ENCODE measurements at places on chromosomes 16 and 17.

GRCh38 chr16:67441907-67442306 lies 11.0 kb downstream of the HSD11B2 start:
- DNase-seq = no peak

GRCh38 chr17:18921912-18922451 lies 30.0 kb upstream of the SLC5A10 start:
- no peak for DNase-seq

- no peak for DNase-seq
Observed at GRCh38 chr17:3798273-3799180, 2.5 kb downstream of the ITGAE start.

DNA sequence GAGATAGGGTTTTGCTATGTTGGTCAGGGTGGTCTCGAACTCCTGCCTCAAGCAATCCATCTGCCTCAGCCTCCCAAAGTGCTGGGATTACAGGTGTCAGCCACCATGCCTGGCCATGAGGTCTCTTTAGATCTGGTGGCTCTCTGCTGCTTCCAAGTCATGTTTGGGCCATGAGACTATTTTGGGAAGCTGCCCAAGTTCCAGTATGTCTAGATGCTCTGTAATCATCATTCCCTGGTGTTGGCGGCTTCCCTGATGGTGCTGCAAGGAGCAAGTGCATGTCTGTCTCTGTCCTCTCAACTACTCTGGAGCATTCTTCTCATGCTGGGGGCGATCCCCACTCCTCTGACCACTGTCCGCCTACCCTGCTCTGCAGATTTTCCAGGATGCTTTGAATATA lies 6.4 kb upstream of the ODF4 start:
- no peak for DNase-seq

GRCh38 chr17:19022747-19023146 lies 18.2 kb upstream of the FAM83G start:
- DNase-seq = no peak

DNA sequence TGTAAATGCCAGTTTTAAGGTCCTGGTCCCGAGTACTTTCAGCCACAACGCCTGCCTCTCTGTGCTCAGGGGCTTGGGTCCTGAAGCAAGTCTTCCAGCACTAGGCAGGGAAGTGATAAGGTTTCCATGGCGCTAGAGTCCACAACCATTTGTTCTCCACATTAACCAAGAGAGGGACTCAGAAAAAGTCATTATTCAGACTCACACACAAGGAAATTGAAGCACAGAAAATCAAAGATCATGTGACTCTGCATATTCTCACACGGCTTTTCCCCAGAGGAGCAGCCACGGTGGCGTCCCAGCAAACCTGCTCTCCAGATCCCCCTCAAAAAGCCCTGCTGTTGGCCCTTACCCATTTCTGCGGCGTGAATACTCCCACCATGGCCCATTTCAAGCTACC lies 9.7 kb downstream of the ENPP7 start:
- DNase-seq = no peak

- no peak for DNase-seq
Observed at GRCh38 chr17:17859909-17860765, 23.4 kb upstream of the SREBF1 start.

- DNase-seq = peak; percentile 89
Observed at GRCh38 chr17:83010206-83011200, 68.9 kb upstream of the METRNL start.

GRCh38 chr16:66661210-66661560 lies 35.4 kb downstream of the CMTM4 start:
- DNase-seq = no peak

DNA sequence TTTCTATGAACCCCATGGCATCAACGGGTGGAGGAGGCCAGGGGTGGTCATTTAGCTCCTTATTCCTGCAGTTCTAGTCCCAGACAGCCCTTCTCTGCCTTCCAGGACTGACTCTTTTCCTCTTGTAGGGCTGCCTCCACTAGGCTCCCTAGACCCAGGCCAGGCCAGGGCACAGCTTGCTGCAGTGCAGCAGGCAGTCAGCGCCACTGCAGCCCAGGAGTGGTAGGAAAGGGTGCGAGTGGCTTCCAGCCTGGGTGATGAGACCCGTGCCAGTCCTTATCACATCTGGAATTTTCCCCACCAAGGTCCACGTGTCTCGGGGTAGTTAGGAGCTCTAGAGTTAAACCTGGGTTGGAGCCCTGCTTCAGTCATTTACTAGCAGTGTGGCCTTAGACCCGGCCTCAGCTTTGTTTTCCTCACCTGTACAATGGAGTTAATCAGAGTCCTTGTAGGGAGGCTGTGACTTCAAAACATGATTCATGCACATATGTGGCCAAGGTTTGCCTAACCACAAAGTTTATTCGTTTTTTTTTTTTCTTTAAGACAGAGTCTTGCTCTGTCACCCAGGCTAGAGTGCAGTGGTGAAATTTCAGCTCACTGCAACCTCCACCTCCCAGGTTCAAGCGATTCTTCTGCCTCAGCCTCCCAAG lies 4.7 kb downstream of the SLC5A11 start:
- no peak for DNase-seq

DNA sequence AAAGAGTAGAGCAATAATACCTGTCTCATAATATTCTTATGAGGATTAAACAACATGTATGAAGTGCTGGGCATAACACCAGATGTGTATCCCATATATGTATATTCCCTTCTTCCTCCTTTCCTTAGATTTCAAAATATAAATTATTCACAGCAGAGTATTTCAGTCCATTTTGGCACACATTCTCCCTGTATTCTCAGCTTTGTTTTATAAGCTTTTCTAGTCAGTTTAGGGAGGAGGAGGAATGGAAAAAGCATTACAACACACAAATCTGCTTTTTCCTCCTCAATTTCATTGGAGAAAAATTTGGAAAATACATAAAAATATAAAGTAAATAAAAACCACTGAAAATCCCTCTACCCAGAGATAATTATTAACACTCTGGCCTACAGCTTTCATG lies 46.6 kb upstream of the CORO6 start:
- no peak for DNase-seq

- DNase-seq = no peak
Observed at GRCh38 chr16:56225017-56225742, 33.9 kb downstream of the GNAO1 start.

DNA sequence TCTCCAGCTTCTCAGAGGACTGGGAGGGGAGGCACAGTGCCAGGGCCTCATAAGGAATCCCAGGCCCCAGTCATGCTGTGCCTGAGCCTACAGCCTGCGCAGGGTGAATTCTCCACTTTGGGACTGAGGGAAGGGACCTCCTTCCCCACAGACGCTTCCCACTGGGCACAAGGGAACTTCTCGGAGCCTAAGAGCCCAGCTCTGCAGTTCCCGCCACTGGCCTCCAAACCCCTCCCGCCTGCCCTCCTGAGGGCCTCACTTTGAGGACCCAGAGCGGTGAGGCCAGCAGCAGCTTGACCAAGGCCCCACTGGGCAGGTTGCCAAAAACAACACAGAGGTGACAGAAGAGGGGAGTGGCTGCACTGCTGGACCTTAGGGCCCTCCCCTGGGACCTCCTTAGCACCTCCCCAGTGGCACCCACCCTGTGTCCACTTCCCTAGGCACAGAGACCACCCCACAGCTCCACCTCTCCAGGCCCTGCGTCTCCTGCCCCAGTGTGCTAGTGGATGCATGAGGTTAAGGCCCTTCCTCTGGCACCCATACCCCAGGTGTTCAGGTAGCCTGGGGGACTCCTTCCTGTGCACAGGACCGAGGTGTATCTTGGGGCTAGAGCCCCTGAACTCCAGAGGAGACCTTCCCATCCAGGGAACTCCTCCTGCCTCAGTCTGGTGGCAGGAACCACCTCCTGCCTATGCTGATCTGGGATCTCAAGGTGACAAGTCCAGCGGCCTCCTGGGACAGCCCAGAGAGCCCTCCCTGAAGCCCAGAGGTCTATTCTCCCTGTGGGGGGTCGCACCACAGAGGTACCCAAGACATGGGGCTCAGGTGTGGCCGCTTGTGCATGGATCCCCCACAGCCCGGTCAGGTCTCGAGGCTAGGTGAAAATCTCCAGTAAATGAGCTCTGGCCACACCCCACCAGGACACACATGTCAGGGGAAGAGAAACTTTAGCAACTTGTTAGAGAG lies 3.4 kb downstream of the CASKIN2 start:
- DNase-seq = no peak

DNA sequence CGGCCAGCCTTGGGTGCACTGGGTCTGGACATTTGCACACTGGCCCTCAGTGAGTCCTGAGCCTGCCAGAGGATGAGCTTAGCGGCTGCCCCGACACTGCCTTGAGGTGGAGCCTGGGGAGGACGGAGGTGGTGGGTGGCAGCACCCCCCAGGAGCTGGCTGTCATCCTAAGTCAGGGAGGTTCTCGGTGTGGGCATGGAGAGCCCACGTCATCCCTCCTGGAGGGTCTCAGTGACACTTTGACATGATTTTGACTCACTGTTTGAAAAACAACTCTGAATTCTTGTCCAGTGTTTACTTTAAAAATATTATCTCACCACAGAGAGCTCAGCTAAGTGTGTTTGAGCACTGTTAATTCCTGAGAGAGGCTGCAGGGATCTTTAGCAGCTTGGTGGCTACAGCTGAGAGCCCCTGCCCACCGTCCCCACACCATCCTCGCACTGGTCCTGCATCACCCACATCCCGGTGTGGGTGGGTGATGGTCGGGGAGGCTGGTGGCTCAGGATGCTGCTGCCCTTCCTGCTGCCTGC lies 63.1 kb downstream of the BANP start:
- no peak for DNase-seq

DNA sequence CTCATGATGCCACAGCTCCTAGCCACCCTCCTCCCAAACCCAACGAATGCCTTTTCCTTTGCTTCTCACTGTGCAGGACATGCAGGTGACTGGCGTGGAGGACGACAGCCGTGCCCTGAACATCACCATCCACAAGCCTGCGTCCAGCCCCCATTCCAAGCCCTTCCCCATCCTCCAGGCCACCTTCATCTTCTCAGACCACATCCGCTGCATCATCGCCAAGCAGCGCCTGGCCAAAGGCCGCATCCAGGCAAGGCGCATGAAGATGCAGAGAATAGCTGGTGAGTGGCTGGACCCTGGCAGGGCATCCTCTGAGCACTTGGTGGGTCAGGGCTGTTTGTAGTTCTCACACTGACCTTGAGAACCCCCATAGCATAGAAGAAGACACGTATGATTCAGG lies 132.3 kb downstream of the SOCS1 start:
- no peak for DNase-seq

DNA sequence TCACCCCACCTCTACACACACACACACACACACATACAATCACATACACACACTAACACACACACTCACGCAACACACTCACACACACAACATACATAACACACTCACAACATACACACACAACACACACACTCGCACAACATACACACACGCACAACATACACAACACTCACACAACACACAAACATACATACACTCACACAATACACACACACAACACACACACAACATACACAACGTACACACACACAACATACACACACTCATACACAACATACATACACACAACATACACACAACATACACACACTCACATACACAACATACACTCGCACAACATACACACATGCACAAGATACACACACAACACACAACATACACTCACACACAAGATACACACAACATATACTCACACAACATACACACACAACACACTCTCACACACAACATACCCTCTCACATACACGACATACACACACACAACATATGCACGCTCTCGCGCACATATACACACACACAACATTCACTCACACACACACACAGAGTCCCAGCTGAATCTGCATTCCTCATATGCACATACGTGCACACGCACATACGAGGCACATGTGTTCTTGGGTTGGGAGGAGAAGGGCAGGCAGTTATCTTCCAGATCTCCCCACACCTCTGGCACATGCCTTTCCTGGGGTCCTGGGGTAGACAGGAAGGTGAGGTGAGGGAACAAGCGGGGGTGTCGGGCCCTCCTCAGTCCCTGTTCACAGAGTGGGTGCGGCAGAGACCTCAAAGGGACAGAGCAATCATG lies 1.1 kb downstream of the ASGR2 start:
- DNase-seq = no peak

DNA sequence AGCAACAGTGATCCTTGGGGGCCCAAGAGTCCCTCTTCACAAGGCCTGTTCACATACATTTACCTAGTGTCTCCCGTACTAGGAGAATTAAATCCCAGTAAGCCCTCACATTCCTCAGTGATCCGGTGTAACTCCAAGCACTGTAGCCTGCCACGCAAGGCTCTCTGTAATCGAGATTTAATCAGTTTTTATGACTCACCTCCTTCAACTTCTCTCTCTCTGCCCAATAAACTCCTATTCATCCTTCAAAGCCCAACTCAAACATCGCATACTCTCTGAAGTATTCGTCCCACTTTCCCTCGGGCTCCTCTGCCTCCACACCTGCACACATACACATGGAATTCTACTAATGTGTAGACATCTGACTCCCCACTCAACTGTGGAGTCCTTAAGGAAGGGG lies 141.8 kb downstream of the CMIP start:
- no peak for DNase-seq

DNA sequence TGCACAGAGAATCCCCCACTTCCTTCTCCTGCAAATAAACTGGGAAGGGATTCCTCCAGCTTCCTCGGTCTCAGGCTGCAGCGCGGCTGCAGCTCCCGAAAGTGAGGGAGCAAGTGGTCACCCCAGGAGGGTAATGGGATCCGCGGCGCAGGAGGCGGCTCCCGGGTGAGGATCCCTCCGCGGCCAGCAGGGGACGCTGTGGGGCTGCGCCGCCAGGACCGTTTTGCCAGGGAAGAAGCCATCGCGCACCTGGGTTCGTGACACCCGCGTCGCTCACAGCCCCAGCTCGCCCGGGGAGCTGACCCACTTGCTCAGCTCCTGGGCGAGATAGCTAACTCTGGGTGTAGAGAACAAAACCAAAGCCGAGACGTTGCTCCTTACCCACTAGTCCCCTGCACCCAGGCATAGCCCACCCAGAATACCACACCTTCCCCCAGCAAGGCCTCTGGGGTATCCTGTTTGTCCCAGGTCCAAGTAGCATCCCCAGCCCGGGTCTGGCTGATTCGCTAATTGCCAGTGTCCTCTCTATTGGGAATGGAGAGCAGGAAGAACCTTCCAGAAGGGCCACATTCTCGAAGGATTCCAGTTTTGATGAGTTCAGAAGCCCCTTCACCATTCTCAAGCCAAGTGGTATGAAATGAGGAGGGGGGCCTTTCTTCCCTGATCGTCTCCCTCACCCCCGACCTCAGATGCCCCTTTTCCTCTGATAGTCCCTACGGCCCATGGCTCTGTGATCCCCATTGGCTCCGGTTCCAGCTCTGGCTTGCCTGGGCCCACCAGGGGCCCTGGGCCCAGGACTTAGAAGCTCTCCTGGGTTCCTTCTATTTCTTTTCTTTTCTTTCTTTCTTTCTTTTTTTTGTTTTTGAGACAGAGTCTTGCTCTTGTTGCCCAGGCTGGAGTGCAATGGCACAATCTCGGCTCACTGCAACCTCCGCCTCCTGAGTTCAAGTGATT lies 14.1 kb downstream of the CYGB start:
- DNase-seq = no peak

- no peak for DNase-seq
Observed at GRCh38 chr17:67566656-67567055, 151.1 kb upstream of the NOL11 start.

GRCh38 chr17:27522028-27522635 lies 65.9 kb downstream of the KSR1 start:
- DNase-seq = no peak
